ENCODE measurements at places on chromosomes 2 and 18.

- peak; percentile 13 for DNase-seq
Measured at GRCh38 chr2:223101340-223102039, 49.5 kb downstream of the KCNE4 start.

DNA sequence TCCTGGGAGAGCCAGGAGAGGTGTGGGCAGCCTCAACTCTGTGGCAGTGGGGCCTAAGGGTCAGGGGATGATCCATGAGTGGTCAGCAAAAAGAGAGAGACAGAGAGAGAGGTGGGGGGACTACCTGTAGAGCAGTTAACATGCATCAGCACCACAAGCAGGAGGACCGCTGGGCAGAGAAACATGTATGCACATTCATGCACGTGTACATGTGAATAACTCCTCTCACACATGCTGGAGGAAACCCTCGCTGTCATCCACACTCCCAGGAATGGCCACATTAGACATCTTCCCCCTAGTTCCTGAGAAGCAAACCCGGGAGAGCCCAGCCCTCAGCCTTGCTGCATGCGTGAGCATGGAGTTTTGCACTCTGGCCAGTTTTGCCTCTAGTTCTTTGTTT lies 166.1 kb downstream of the SMAD7 start:
- no peak for DNase-seq

- peak; percentile 58 for DNase-seq
Measured at GRCh38 chr2:146734042-146734820, 1110.6 kb upstream of the ACVR2A start.

- DNase-seq = no peak
Measured at GRCh38 chr18:7224198-7224597, 6.7 kb upstream of the LRRC30 start.

DNA sequence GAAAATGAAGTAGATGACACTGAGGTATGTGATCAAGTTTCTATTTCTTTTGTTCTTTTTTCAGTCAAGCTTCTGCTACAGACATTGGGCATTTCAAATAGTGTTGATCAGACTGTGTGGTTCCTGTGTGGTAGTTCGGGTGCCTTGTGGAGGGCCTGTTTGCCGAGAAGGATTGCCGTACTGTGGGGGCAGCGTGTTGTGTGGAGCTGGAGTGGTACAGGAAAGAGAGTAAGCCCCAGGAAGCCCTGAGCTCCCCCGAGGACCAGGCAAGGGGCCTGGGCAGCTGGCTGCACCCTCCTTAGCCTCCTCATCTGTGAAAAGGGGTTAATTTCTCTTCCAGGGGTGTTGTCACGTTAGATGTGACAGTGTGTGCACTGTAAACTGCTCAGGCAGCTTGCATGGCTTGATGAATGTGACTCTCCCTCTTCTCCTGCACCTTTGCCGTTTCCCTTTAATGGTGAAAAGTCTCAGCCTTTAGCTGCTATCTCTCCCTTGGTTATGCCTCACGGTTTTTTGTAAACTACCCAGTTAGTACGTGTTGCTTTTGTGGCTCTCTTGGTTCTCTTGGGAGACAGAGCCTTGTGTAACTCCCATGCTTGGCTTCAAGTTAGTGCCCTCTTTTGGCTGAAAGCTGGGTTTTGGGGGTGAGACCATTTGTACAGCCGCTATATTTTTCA lies 19.5 kb downstream of the C2orf74 start:
- DNase-seq = no peak

- no peak for DNase-seq
Measured at GRCh38 chr2:49940626-49941025, 786.3 kb upstream of the FSHR start.

DNA sequence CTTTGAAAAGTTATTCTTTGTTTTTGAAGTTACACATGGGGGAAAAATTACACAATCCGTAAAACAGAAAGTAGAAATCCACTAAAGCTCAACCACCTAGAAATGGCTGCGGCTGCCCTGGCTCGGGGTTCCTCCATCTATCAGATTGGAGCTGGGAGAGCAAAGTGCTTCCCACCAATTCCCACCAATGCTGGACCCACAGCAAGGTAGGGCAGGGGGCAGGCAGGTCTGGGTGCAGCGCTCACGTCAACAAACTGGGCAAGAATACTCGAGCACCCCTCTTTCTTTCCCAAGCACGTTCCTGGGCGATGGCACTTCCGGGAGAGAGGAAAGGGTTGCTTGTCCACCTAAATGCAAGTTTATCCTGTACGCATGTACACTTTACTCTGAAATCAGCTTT lies 217.6 kb downstream of the NDUFA10 start:
- DNase-seq = no peak

DNA sequence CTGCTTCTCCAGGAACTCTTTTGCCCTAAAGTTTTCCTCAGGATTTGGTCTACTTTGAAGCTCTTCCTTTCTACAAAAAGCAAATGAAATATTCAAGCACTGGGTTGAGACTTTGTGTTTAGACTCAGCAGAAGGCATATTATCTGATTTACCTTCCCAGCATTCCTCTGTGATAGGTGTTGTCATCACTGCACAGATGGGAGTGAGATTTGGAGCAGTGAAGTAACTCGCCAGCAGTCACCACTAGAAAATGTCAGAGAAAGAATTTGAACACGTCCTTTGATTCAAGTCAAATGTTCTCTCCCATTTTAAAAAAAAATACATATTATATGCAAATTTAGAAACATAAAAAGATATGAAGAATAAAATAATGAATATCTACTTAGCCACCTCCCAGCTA lies 112.2 kb downstream of the DNAH6 start:
- no peak for DNase-seq

GRCh38 chr2:45840481-45840880 lies 189.0 kb downstream of the PRKCE start:
- no peak for DNase-seq

DNA sequence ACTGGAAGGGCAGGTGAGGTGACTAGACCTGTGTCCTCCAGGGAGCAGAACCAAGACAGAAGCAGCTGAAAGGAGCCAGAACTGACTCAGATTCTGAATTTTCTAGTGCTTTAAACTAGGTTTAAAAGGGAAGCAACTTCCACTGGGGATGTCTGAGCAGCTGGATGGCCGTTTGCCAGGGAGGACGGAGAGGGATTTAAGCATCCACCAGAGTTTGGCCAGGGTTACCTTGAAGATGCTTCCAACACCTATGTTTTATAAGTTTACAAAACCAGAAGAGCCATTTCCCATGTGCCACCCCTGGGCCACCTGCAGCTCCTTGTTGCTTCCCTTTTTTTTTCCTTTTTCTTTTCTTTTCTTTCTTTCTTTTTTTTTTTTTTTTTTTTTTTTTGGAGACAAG lies 48.6 kb upstream of the RBM44 start:
- DNase-seq = no peak

DNA sequence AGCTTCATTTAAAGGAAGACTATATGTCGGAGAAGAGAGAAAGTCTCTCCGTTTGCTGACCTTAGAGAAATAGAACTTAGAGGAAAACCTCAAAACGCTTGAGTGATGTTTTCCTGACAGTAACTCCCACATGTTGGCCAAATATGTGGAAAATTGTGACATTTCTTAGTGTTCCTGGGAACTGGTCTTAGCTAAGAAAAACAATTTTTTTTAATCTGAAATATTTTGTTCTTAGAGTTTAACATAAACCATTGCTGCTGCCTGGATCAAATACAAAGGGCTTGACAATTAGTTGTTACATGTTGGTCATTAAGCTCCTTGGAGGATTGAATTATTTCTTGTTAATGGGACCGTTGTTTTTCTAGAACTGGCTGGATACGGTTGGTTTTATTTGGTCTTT lies 16.3 kb downstream of the DYNC2LI1 start:
- DNase-seq = no peak

- no peak for DNase-seq
Measured at GRCh38 chr2:33478968-33479731, 2.7 kb downstream of the RASGRP3 start.

DNA sequence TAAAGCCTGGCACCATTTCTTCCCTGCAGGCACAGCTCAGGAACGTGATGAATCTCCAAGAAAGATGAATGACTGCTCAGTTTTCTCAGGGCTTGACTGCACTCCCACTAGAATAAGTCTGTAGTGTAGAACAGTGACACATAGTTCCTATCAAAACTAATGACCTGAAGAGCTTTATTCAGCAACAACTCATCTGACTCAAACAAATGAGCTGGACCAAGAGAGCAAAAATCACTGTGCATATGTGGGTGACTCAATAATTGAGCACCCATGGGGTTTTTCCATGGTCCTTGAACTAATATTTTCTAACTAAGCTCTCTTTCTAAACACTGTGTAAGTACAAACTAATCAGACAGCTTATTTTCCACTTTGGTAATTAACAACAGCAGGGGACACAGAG lies 61.1 kb upstream of the XDH start:
- DNase-seq = no peak

DNA sequence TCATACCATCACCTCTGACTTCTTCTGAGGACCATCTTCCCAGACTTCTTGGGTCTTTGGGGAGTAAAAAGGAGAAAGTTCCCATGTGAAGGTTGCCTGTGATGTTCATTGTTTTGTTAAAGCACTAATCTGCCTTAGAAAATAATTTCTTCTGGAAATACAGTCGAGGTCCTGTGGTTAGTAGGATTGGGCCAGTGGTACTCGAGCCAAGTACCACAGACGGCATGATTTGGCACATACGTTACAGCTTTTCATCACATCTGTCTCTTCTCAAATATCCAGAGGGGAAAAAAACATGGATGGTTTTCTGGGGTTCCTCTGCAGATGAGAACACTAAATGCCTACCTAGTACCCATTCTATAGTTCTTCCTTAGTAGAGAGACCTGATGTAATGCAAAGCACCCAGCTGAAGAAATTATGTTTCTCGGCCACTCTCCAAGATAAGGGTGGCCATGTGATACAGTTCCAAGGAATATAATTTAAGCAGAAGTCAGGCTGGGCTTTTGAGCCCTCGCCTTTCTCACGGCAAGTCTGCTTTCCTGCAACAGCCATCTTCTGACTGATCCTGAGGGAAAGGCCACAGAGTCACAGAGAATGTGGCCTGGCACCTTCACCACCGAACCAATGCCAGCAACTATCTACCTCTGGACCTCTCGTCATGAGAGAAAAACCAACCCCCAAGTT lies 161.0 kb downstream of the RNF152 start:
- DNase-seq = no peak

DNA sequence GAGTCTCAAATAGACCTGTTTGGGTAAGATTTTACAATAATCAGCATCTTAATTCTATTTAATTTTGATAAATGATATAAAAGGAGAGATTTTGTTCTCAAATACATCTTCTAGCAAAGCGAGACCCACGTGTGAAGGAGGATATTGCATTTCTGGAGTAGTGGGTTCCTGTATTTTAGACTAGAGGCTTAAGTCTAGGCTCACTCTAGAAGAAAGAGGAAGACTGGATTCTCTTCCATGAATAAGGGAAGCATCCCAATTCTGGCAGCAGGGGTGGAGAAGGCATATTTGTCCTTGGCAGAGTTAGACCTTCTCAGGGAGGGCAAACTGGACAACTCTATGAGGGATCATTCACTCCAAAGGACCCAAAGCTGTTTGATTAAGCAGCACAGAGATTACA lies 11.3 kb upstream of the FAM228A start:
- DNase-seq = no peak

DNA sequence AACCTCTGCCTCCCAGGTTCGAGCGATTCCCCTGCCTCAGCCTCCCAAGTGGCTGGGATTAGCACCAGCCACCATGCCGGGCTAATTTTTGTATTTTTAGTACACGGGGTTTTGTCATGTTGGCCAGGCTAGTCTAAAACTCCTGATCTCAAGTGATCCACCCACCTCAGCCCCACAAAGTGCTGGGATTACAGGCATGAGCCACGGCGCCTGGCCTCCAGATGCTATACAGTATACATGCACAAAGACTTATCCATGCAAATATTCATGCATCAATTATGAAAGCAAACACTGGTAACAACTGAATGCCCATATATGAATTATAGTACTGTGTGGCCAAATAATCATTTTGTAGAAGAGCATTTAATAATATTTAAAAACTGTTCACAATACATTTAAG lies 36.0 kb upstream of the SOS1 start:
- no peak for DNase-seq

DNA sequence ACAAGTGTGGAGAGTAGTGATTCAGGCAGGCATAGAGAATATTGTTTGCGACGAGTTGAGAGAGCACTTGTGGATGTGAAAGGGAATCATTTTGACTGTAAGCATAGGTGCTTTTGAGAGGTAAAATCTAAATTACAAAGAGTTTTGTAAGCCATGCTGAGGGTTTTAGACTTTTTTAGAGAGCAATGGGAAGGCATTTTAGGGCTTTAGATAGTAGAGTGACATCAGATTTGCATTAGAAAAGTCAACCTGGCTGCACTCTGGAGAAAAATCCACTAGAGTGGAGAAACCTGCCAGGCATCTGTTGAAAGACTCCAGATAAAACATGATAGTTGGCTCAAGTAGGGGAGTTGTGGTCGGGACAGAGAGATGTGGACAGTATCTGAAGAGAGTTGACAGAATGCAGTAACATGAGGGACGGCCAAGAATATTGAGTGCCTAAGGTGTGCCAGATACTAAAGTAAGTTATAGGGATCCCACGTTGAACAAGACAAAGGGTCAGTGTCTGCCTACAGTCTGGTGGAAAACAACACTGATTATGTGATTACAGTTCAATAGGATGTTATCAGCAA lies 91.7 kb upstream of the MYO3B start:
- no peak for DNase-seq

DNA sequence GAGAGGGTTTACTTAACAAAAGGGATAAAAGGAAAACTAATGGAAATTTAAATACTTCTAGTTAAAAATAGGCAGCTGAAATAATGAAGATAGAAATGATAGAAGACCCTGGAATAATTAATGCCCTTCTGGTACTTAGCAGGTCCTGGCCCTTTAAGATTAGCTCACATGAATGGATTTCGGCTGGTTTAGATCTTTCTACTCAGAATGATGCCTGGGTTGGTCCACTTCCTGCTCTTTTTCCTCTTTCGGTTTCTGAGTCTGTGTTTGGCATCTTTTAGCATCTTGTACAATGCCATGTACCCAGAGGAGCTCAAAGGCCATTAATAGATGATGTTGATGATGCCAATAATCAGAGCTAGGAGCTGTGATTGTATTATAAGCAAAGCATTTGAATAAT lies 290.5 kb downstream of the CLIP4 start:
- no peak for DNase-seq

GRCh38 chr18:64674694-64675093 lies 525.8 kb upstream of the LINC00305 start:
- DNase-seq = no peak

GRCh38 chr2:128394007-128394730 lies 75.5 kb upstream of the HS6ST1 start:
- DNase-seq = no peak

GRCh38 chr2:172962082-172962481 lies 113.6 kb upstream of the MAP3K20 start:
- no peak for DNase-seq

GRCh38 chr2:232889876-232890401 lies 19.9 kb downstream of the SNORC start:
- DNase-seq = no peak

DNA sequence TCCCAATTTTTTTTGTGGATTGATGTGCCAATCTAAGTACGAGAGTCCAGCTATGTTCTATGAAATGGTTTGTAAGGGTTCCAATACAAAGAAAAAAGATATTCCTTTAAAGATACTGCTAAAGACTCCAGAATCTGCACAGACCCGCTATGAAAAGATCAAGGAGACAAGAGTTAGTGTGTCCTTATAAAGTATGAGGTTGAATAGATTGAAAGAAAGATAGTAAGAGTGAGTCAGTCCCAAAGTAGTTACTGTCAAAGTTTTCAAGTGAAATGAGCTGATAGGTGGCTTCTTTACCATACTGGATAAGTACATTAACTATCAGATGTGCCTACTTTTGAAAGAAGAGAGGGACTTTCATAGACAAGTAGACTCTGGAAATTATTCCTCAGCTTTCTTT lies 17.9 kb upstream of the EHBP1 start:
- no peak for DNase-seq

- DNase-seq = no peak
Measured at GRCh38 chr2:236662231-236663185, 92.9 kb downstream of the ACKR3 start.

- DNase-seq = no peak
Measured at GRCh38 chr2:35099342-35099741, 1256.2 kb upstream of the CRIM1 start.

All from NCI-H2081 (cell line).